Fibroblast of the conjunctiva (primary cell): ENCODE measurements at places on chromosomes 4 and X.

DNA sequence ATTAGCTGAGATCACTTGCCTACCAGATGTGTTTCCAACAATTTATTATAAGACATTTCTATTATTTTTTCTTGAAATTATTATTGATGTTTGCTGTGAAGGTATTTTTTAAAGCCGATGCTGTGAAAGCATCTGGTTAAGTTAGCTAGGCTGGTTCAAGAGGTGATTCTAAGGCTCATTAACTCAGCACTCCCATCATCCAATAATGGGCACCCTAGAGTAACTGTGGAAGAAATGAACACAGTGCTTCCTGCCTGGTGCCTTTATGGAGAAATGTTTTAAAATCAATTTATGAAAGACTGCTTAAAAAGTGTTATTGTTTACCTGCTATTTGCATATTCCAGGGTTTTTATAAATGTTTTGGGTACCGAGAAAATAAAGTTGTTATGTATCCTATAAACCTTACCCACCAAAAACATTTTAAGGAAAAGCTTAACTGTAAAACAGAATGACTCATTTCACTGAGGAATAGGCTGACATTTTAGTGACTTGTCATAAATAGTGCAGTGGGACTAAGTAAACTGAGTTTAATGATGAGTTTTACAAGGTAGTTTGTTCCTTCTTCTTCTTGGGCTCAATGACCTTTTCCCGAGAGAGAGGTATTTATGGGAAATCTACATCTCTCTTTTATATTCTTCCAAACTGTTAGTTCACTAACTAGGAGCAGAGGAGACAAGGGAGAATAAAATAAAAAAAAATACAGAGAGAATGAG, 310.0 kb upstream of the AADAT start:
- no peak for DNase-seq

GRCh38 chrX:65203545-65203944, 227.3 kb upstream of the ZC4H2 start:
- DNase-seq: no peak

DNA sequence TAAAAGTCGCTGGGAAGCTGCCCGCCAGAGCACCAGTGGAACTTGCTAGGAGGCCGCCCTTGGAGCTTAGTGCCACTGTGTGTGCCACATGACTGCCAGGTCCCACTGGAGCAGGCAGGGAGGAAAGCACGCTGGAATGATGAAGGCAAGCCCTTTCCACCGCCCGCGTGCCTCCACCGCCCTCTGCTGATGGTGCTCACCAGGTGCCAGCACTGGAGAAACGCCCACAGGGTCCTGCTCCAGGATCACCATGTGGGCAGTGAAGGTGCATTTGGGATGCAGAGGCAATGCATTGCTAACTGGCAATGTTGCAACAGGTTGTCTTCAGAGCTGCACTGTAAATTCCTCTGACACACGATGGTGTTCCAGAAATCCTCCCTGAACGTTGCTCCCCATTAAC, 76.3 kb downstream of the SHROOM2 start:
- DNase-seq: no peak

DNA sequence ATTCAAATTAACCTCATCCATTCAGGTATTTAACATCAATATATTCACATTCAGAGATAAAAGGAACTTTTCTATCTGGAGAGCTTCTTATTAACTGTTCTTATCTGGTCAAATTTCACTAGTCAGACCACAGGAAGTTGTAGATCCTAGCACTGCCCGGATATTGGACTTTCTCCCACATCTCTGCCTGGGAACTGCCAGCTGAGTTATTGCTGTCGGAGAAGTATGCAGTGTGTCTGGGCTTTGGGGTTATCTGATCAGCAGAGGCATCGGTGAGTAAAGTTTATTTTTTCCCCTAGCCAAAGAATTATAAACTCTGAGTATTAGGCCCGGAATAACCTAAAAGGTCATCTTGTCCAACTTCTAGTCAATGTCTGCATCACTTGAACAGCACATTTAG, 45.1 kb downstream of the OR13H1 start:
- DNase-seq: no peak
